WERI-Rb-1 (cell line): ENCODE measurements at places on chromosomes 12 and 14.
A peak's percentile ranks its signal among the peaks of the same experiment; 100 is the strongest.

DNA sequence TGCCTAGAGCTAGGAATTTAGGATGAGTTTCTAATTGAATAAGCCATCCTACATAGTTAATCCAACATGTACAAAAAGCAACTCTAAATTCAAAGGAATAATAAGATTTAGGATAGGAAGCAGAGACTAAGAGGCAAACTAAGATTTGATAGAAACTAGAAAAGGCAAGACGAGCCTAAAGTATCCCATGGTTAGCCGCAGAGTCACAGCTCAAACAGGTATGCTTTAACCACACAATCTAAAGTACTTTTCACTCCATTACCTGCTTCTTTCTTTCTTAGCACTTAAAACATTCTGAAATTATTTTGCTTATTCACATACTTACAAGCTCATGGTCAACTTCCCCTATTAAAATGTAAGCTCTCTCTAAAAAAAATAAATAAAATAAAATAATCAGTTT is 51.8 kb downstream of the OTOGL start:
- no peak for DNase-seq

GRCh38 chr12:3277306-3277943 is 200.2 kb downstream of the TSPAN9 start:
- DNase-seq, result no peak

- no peak for DNase-seq
Measured at GRCh38 chr12:123064885-123065619, 84.6 kb downstream of the ARL6IP4 start.

DNA sequence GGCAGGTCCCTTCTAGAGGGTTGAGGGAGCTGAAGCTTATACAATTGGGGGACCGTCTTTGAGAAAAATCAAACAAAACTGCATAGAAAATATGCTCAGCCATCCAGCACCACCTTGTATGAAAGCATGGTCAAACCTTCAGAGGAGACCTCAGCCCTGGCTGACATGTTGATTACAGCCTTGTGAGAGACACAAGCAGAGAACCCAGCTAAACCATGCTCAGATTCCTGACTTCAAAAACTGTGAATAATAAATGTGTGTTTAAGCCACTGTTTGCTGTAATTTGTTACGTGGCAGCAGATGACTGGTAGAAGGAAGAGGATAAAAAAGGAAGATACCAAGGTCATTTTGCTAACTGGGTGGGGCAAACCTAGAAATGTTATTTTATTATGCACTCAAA is 115.7 kb downstream of the NUAK1 start:
- no peak for DNase-seq

- DNase-seq, result no peak
Measured at GRCh38 chr12:128609861-128610260, 213.9 kb downstream of the SLC15A4 start.

GRCh38 chr14:89032086-89032649 is 207.7 kb downstream of the TTC8 start:
- no peak for DNase-seq

- DNase-seq, result no peak
Measured at GRCh38 chr12:84294246-84294645, 618.4 kb downstream of the SLC6A15 start.

GRCh38 chr14:37114002-37114401 is 58.4 kb downstream of the SLC25A21 start:
- no peak for DNase-seq

- DNase-seq, result peak; percentile 21
Measured at GRCh38 chr12:30286345-30286926, 409.2 kb downstream of the IPO8 start.

GRCh38 chr12:3959799-3960560 is 86.8 kb upstream of the PARP11 start:
- DNase-seq, result no peak

- no peak for DNase-seq
Measured at GRCh38 chr12:47885012-47885501, 19.7 kb downstream of the VDR start.

GRCh38 chr14:58401587-58401986 is 5.9 kb downstream of the TOMM20L start:
- no peak for DNase-seq
